Activated CD8-positive, alpha-beta T cell treated with anti-CD3 and anti-CD28 coated beads for 36 hours (primary cell): ENCODE measurements at places on chromosomes 2 and 18. TPM values are rescaled to one million over a fixed set of nuclear protein-coding genes. Genes with fewer than 3 reads are reported as not detected.

GRCh38 chr18:50158866-50159653 lies 35.9 kb downstream of the MYO5B start:
- H3K27ac ChIP-seq = no peak overlapping the region
- H3K4me1 ChIP-seq = no peaks in the 10 kb centered on the region
- no peak for DNase-seq
- H3K27me3 ChIP-seq = peaks cover 23% of the 10 kb centered on the region

DNA sequence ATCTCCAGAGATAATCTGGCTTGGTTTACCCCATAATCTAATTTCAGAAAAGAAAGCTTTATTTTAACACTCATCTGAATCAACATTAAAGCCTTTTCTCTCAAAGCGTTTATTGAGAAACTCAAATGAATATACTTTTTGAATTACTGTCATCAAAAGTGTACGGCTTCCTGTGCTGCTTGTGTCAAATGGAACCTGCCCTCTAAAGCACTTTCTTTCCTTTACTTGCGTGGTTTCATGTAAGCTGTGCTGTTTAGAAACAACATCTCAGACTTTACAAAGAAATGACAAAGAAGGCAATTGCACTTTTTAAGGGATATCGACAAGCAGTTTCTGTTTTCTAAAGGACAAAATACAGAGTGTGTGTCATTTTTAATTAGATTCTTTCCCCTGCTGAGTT lies 35.1 kb downstream of the CYBRD1 start:
- DNase-seq = no peak
- H3K27me3 ChIP-seq = peaks cover 7% of the 10 kb centered on the region
- H3K4me1 ChIP-seq = peaks cover 4% of the 10 kb centered on the region
- H3K4me3 ChIP-seq = no peak overlapping the region
- no peak overlapping the region for H3K27ac ChIP-seq

Gene GPR75
- 1.2 TPM for total RNA-seq

GRCh38 chr2:190882856-190883582 lies 2.4 kb downstream of the GLS start:
- peak overlapping the region; percentile 94 for H3K4me3 ChIP-seq
- H3K27me3 ChIP-seq = no peaks in the 10 kb centered on the region
- H3K27ac ChIP-seq = peak overlapping the region; percentile 98
- peaks cover 37% of the 10 kb centered on the region for H3K4me1 ChIP-seq
